ENCODE measurements at places on chromosomes 7 and 10.

DNA sequence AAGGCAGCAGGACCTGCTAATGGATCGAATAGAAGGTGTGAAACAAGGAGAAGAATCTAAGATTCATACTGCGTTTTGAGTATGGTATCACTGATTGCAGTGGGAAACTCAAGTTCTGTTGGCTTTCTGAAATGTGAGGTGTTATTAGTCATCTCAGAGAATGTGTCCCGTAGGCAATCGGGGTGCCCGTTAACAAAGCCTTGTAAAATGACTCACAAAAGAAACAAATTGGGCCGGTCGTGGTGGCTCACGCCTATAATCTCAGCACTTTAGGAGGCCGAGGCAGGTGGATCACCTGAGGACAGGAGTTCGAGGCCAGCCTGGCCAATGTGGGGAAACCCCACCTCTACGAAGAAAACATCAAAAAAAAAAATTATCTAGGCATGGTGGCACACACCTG is 118.2 kb upstream of the C7orf33 start:
- no peak for DNase-seq

DNA sequence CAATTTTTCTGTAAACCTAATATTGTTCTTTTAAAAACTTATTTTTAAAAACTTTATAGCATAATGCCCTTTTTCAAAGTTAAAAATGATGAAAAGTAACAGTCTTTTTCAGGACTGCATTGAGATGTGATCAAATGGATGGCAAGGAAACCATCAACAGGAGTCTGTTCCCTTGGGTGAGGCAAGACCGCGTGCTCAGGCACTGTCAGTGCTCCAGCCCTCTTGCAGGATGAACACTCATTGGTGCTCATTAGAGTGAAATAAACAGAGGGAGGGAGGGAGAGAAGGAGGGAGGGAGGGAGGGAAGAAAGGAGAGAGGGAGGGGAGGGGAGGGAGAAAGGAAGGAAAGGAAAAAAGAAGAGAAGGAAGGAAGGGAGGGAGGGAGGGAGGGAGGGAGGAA is 145.7 kb upstream of the CHST15 start:
- DNase-seq: no peak

DNA sequence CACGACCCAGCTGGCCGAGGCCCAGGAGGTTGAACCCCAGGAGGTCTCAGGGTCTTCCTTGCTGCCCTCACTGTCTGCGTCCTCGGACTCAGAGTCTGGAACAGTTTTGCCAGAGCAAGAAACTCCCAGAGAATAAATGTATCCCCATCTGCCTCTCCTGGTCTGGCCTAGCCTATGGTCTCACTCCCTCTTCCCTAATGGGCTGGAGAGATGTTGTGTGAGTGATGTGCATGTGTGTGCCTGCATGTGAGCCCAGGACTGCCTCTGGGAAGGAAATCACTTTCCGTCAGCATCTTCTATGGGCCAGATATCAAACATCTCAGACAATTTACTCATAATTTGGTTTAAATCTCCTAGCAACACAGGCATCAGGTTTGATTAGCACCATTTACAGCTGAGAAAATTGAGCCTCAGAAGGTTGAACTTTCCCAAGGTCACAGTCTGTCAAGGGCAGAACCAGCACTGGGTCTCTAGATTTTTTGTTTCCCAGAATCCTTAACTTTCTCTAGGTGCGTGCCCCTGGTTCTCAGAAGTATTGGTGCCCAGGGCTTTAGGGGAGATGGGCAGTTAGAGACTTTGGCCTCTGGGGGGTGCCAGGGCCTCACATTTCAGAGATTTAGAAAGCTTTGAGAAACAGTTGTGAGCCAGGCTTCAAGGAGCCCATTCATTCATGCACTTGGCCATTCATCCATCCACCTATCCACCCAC is 4.9 kb downstream of the TMEM270 start:
- peak; percentile 81 for DNase-seq

- DNase-seq: no peak
Observed at GRCh38 chr7:6250364-6250833, 22.0 kb downstream of the CYTH3 start.

GRCh38 chr10:30309403-30309802 is 39.7 kb downstream of the MTPAP start:
- peak; percentile 14 for DNase-seq

Data from DMS53 (cell line).